ENCODE measurements at places on chromosomes 4 and X.
A peak's percentile ranks its signal among the peaks of the same experiment; 100 is the strongest.

DNA sequence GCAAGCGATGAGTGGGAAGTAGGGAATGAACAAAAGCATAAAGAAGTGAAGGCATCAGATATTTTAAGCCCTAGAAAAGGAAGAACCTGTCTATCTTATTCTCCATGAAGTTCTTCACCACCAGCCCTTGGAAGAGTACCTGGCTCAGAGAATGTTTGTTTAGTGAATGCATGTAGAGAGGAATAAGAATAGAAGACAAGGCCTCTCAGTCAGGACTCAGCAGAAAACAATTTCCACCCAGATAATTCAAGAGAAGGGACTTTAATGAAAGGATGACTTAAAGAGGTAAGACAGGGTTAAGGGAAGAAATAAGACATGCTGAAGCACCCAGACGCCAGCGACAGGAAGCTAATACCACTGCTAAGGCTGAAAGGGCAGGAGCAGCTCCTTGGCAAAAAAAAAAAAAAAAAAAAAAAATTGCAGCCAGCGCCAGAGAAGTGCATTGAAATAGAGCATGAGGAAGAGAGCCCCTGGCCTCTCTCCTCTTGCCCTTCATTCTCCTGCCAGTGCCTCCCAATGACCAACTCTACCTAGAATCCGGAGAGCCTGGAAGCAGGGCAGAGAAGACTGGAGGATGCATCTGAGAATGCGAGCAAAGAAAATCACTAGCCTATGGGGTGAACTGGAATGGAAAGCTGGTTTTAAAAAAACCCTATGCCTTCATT, 47.2 kb upstream of the RASGEF1B start:
- DNase-seq, result no peak

DNA sequence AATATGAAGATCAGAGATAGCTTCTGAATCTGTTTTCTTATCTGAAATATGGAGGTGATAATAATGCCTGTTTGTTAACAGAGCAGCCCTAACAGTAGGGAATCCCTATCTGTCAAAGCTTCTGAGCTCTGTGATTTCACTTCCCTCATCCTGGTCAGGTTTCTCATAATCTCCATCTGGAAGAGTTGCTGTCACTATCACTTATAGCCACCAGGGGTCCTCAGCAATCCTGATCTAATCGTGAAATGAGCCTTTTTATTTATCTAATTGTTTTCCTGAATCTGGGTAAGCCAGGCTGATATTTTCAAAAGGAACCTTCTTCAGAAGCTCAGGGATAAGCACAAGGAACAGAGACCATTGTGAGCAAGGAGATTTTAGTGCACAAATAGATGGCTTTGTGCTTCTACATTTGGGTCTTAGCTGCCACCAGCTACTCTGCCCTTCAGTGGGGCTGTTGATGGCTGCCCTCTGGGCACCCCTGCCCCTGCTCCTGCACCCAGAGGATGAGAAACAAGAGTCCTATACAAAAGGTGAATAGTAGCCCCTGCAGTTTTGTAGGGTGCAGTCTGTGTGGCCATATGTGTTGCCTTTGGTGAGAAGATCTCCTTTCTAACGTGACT, 196.4 kb upstream of the RADX start:
- peak; percentile 12 for DNase-seq

DNA sequence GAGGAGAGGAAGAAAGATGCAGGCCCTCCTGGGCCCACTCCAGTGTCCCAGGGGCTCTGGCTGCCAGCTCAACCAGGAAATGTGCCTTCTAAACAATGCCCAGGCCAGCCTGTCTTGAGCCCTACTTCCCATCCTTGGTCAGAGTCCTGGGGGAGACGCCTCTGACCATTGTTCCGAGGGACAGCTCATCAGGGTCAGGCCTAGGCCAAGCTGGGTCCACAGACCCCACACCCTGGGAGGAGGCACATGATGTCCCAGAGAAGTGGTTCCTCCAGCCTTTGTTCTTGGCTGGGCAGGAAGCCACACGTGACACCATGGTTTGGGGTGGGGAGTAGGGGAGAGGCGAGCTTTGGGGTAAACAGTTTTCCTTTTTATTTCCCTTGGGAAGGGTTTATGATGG, 102.5 kb downstream of the EFNB1 start:
- no peak for DNase-seq

- no peak for DNase-seq
Measured at GRCh38 chrX:136086521-136086920, 60.8 kb upstream of the FHL1 start.

DNA sequence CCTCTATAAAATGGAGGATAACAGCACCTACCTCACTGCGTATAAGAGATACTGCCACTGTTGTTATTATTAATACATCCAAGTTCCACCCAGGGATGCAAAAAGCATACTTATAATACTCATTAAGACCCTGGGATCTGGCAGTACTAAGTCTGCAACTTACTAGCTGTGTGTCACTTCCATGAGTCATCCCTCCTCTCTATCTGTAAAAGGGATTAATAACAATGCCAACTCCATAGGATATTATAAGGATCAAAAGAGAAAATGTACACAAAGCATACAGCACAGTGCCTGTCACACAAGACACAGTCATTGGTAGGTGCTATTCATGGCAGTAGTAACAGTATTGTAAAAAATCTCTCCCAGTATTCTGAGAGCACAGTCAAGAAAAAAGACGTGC, 216.7 kb downstream of the HS6ST2 start:
- no peak for DNase-seq

GRCh38 chr4:2927696-2928075, 35.5 kb downstream of the NOP14 start:
- DNase-seq, result no peak

DNA sequence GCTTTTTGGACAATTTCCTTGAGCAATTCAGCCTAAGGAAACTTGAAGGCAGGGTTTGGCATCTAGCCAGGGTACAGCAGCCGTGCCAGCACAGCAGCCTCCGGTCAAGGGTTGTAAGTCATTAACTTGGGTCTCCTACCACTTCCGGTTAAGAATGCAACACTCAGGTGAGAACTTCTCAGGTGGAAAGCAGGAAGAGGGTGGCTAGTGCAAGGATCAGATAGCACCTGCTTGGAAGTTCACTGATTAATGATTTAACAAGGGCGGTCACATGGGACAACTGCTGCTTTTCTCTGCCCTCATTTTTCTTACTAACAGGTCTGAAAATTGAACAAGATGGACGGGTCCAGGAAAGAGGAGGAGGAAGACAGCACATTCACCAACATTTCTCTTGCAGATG, 30.1 kb upstream of the SCOC start:
- no peak for DNase-seq

DNA sequence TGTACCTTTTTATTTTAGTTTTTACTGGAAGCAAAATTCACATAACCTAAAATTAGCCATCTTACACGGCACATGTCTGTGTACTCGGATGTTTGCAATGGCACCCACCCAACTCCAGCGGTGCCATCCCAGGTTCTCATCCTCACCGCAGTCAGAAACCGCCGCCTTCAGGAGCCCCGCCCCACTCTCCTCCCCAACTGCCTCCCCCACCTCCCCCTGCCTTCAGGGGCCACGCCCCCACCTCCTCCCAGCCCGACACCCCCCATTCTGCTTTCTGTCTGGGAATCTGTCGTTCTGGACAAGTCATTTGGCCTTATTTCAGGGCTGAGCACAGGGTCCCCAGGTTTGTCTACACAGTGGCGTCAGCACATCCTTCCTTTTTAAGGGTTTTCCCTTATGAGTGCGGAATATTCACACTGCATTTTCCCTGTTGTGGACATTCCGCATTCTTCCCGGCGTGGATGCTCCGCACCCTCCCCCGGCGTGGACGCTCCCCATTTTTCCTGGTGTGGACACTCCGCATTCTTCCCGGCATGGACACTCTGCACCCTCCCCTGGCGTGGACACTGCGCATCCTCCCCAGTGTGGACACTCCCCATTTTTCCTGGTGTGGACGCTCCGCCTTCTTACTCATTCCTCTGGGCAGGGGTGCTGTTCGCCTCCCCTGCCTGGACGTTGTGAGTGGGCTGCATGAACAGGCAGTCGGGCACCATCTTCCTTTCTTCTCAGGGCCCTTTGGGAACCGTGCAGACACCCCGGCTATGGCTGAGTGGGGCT, 135.4 kb upstream of the NKX1-1 start:
- no peak for DNase-seq

DNA sequence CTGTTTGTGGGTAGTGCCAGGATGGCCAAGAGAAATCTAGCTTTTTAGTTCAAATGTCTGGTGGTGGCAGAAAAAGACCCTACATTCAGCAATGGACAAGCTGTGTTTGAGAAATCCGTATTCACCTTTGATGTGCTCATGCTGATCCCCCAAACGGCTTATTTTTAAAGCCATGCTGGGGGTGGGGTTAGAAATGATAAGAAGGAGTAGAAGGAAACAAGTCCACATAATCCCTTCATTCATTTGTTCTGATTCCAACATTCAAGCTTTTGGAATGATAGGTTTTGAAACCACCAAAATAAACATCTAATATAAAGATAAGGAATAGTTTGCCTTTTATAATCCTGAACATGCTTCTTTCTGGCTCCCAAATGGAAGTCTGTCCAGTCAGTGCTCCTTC, 92.0 kb upstream of the DKK2 start:
- DNase-seq, result no peak

- no peak for DNase-seq
Measured at GRCh38 chr4:78476108-78476704, 75.4 kb upstream of the ANXA3 start.

GRCh38 chr4:169098969-169099690, 89.1 kb upstream of the CBR4 start:
- DNase-seq, result no peak

DNA sequence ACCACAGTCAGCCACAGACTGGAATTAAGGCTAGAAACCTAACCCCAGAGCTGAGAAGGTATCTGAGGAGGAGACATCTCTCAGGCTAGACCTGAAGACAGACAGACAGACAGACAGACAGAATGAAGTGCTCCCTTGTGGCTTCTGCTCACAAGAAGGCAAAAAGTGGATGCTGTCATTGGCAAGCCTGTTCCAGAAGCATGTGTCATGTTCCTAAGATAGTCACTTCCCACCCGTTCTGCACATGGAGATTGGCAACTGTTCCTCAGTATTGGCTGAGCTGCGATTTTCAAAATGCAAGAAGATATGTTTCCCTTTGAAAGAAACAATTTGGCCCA, 166.4 kb downstream of the NSUN7 start:
- peak; percentile 40 for DNase-seq

- no peak for DNase-seq
Measured at GRCh38 chr4:81198609-81199008, 16.4 kb downstream of the PRKG2 start.

DNA sequence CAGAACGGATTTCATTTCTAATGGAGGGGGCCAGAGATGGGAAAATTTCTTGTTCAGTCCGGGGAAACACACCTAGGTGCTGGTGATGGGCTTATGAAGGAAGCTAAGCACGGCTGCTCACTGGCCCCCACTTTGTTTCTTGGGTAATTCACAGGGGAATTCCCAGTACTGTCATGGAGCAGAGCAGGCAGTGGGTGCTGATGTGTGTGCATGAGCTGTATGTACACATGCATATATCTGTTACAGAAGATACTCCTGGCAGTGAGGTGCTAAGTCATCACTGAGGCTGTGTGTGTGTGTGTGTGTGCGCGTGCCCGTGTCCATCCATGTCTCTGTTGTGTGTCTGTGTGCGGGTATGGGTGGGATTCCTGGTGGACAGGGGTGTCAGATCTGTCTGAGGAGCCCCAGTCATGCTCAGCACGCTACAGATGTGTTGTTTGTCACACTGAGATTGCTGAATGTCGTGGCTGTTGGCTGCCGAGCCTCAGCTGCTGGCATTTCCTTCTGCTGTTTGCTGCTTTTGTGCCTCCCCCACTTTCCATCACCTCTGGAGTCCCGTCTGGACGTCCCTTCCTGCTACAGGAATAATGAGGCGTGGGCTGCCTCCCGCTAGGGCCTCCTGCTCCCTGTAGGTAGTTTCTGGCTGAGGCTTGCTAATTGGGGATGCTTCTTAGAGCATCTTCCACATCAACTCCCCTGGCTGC, 53.3 kb downstream of the JADE1 start:
- DNase-seq, result no peak

- DNase-seq, result peak; percentile 62
Measured at GRCh38 chrX:56802921-56803849, 74.1 kb downstream of the NBDY start.

- no peak for DNase-seq
Measured at GRCh38 chr4:169661761-169662160, 41.4 kb downstream of the CLCN3 start.

DNA sequence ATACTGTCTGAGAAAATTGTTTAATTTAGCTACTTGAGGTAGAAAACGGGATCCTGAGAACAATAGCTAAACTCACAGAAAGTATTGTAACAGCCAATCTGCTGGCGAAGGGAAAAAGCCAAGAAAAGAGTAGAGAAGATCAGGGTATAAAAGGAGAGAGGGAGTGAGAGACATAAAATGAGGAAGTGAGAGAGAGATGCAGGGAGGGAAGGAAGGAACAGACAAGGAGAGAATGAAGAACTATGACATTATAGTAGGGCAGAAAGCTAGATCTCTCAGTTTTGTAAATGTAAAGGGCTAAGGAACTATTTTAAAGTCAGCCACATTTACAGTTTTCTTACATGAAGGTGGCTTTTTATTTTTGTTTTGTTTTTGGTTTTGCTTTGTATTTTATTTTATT, 1.6 kb upstream of the GIMD1 start:
- DNase-seq, result no peak

DNA sequence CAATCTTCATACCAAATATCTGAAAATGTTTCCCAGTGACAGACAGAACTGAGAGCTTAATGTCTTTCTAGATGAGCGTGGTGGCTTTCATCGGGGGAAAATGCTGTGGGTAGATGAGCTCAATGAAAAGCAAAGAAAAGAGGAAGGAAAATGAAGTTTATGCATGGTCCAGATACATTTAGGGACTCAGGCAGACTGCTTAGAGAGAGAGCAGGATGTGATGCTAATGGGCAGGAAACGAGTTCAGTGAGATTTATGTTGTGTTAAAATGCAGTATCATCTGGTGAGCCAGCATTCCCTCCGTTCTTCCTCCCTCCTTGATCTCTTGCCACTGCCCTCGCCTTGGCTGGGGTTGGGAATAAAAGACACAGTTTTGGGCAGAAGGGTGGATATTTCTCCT, 229.2 kb downstream of the GBA3 start:
- DNase-seq, result no peak

- no peak for DNase-seq
Measured at GRCh38 chr4:10173754-10174749, 57.5 kb upstream of the WDR1 start.

DNA sequence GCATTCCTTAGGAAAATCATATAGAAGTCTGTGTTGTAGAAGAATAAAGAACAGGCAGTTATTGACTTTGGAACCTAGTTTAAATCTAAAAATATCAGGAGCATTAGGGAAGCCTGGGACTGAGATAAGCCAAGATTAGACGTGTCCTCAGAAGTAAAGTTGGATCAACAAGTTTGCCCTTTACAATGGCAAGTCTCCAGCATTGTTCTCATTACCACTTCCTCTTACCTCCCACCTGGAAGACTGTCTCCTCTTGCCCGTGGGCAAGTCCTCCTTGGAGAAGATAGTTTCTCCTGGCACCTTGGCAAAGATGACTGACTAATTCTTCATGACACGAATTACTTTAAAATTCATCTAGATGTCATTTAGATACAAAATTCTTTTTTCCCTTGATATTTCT, 37.8 kb downstream of the CNKSR2 start:
- no peak for DNase-seq
